ENCODE measurements at places on chromosomes 4 and X.

DNA sequence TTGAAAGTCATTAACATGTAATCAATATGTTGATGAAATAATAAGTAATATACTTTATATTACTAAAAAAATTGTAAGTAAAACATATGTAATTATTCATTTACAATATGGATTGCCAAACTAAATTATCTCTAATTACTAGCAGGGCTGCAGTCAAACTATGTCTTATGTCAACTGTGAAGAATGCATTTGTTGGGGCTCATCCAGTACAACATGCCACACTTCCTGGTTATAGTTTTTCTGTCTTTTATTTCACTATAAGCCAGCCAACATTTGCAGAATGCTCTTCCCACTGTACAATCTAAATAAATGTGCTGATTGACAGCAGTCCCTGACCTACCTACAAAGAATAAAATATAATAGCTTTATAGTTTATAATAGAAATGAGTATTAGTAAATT lies 975.4 kb upstream of the NDST4 start:
- DNase-seq: no peak

GRCh38 chrX:40392599-40392998 lies 188.2 kb upstream of the ATP6AP2 start:
- no peak for DNase-seq

- DNase-seq: no peak
These were observed 246.0 kb downstream of the NAF1 start for GRCh38 chr4:162920649-162921048.

DNA sequence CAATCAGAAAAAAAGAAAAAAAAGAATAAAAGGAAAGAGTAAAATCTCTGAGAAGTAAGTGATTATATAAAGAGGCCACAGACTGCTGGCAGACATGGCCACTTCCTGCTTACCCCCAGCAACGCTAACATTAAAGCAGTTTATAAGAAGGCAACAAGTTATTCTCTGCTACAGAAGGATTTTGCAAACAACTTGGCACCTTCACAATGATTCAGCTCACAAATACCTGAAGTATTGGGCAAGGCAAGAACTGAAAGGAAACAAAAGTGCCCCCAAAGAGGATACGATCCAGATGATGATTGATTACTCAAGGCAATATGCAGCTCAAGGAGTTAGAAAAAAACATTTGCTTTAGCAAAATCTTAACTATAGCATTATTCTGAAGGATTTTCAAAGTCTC lies 718.8 kb downstream of the KLHL13 start:
- DNase-seq: no peak

- no peak for DNase-seq
These were observed 181.6 kb downstream of the NKX6-1 start for GRCh38 chr4:84317513-84317912.

DNA sequence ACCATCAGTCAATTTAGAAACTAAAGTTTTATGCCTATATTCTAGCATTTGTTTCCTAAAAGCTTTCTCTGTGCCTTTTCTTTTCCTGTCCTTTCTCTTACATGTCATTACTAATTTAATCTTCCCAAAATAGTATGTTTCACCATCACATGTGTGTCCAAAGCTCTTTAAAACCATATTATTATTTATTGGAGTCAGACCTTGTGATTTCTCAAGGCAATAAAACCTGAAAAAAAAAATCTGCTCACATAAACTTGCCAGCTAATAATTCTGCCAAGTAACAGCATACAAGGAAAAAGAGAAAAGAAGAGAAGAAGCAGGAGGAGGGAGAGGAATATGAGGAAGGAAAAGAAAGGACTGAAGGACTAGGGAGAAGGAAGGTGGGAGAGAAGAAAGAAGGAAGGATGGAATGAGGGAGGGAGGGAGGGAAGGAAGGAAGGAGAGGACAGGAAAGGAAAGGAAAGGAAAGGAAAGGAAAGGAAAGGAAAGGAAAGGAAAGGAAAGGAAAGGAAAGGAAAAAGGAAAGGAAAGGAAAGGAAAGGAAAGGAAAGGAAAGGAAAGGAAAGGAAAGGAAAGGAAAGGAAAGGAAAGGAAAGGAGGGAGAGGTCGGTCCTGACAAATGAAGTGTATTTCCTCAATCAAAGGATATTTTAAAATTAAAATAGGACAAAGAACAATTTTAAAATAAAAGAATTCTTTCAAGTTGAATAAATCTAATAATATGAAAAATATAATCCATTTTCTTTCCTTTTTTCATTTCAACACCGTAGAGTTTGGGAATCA lies 57.4 kb downstream of the ANTXR2 start:
- DNase-seq: no peak

- no peak for DNase-seq
These were observed 18.8 kb downstream of the PRKG2 start for GRCh38 chr4:81196126-81196650.

DNA sequence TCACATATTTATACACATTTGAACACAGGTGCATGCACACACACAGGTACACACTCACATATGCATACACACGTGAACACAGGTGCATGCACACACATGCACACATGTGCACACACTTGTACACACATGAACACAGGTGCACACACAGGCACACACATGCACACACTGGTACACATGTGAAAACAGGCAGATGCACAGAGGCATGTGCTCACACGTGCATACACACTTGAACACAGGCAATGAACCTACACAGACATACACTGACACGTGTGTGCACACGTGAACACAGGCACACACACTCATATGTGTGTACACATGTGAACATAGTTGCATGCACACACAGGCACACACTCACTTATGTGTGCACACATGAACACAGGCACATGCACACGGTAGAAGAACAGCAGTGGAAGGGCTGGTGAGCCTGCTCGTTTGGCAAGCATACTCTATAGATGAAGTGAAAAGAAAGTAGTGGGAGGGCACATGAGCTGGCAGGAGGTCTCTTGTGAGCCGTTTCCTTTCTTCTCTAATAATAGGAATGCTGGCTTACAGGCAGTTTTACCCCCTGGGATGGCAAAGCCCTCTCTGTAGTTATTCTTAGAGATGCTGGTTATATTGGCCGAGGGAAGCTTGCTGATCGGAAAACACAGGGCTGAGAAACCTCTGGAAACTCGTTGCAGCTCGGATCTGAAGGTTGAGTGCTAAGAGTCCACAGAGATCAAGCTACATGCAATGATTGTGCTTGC lies 279.6 kb upstream of the CLNK start:
- DNase-seq: peak; percentile 56

DNA sequence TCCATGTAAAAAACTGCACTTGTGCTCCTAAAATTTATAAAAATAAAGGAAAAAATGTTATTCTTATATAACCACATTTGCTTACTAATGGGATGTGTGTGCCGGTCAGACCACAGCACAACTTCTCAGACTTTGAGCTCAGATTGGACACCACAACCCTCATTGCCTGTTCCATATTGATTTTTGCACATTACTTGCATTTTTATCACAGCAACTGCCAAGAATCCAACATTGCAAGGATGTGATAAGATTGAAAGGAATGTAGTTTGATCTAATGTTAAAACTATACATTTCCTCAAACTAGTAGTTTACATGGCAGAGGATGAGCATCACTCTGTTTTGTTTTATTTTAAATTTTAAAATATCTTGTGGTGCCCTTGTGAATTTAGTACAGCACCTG lies 227.8 kb downstream of the KDR start:
- DNase-seq: no peak

GRCh38 chr4:187666697-187667494 lies 328.7 kb upstream of the ZFP42 start:
- no peak for DNase-seq

GRCh38 chr4:156290811-156291210 lies 337.1 kb upstream of the CTSO start:
- DNase-seq: no peak

DNA sequence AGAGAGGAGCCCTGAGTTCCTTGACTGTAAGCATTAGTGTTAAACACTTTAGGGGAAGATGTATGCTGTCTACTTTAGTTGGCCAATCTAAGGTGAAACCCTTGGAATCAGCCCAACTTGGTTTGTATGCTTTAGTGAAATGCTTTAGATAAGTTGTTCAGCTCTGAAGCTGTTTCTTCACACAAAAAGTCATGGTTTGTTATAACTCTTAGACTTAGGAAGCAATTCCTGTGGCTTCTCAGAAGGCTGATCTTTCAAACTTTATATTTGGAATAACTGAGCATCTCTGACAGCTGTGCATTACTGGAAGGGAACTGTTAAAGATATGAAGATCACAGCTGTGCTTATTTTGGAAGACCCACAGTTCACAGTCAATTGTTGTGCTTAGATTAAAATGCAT lies 714.1 kb downstream of the FAT4 start:
- DNase-seq: no peak

- no peak for DNase-seq
These were observed 12.3 kb upstream of the GNPDA2 start for GRCh38 chr4:44738615-44739014.

DNA sequence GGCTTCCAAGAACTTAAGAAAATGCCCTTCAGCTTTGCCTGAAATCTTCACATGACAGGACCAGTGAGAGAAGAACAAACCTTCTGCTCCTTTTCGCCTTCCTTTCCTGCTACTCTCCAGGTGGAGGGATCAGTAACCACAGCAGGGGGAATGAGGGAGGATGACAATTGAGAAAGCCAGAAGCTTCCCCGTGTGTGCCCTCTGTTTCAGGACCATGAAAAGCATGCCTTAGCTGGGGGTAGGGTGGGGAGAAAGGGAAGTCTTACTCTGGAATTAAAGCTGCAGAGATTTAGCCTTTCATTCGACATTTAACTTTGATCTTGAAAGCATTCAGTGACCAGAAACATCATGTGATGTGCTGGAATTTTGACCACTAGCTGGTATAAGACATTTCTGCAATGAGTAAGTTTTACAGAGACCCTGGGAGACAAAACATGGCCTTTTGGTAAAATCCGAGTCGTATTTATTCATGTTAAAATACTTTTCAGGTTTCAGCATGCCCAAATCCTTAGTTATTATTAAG lies 10.6 kb upstream of the PUDP start:
- DNase-seq: no peak

- DNase-seq: no peak
These were observed 5.5 kb downstream of the SOWAHD start for GRCh38 chrX:119763836-119764387.

DNA sequence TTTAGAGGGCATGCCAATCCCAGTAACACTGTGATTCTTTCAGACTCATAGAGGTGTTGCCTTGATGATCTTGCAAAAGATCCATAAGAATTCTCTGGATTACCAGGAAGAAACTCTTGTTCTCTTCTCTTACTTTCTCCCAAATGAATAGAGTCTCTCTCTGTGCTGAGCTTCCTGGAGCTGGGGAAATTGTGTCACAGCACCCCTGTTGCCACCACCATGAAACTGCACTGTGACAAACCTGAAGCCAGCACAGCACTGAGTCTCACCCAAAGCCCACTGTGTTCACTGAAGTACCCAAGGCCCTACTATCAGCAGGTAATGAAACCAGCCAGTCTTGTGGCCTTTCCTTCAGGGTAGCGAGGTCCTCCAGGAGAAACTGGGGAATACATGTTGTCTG lies 332.7 kb upstream of the FGF16 start:
- no peak for DNase-seq

- no peak for DNase-seq
These were observed 26.1 kb downstream of the PPP2R3B start for GRCh38 chrX:360496-361150.

DNA sequence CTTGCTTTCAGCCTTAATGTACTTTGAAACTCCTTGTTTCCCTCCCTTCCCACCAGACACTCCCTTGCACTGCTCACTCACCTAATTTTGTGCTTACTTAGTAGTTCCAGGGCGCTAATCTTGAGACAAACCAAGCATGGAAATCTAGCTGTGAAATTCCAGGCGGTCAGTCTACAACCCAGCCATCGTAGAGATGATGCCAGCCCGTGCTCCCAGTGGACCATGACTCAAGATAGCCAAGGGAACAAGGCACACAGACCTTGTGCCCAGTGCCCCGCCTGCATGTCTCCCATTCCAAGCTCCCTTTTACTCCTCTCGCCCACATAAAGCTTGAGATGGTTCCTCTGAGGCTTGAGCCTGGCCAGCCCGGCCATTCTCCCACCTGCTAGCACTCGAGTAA lies 11.1 kb downstream of the TREX2 start:
- no peak for DNase-seq

DNA sequence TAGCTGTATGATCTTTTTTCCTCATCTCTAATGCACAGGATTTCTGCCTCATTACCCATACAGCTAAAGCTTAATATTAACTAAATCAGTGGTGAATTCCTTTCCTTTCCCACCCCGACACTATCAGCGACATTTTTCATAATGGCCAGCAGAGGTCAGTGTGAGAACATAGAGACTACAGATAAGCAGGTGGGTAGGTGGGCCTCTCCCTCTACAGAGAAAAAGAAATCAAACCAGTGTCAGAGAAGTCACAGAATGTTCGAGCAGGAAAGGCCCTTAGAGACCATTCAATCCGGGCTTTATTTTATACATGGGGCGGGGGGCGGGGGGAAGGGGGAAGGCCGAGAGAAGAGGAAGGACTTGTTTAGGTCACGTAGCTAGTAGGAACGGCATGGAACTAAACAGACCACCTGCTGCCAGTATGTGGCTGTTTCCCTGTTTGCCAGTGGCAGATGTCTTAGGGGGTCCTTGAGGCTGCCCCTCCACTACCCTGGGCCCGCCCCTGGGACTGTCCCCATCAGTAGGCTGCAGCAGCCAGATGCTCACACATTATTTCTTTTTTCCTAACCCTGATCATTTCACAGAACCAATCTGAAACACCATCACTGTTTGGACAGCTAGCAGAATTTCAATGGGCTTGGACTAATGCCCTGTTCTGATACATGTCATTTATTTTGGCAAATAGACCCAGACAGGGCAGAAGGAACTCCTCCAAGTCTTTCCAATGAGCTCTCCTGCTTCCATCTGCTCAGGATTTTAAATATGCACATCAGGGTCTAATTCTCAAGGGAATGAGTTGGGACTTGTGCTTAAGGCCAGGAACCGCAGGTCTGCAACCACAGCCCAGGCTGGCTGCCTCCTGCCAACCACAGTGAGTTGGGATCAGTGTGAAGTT lies 133.4 kb downstream of the ATG4A start:
- peak; percentile 40 for DNase-seq

GRCh38 chrX:77740376-77740905 lies 45.6 kb downstream of the ATRX start:
- no peak for DNase-seq

- no peak for DNase-seq
These were observed 158.0 kb downstream of the SH2D1A start for GRCh38 chrX:124504111-124504983.

DNA sequence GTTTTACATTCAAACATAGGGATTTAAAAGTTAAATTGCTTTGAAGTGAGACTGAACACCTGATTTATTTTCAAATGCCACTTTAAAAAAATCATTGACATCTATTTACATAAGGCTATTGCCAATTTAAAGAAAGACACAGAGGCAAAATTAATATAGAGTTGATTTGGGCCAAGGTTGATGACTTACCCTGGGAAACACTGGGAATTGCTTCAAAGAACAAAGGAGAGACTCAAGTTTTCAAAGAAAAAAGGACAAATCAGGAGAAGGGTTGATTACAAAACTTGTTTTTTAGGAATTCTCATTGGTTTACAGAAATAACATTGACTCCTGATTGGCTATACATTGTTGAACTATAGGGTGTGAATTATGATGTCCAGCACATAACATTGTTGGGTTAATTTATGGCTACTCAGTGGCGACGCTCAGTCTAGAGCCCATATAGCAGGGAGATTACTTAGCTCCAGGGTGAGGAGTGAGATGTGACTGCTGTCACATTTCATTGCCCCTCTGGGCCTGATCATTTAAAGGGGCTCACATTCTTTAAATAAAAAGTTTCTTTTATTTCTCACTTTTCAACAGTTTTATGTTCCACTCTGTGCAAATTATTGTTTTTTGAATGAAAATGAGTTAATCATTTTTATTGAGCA lies 184.6 kb downstream of the SPATA18 start:
- no peak for DNase-seq

Data from NCI-H2227 treated with DMSO at 0.1 percent for 48 hours (cell line).